BE2C (cell line): ENCODE measurements at places on chromosomes 2 and 18.

DNA sequence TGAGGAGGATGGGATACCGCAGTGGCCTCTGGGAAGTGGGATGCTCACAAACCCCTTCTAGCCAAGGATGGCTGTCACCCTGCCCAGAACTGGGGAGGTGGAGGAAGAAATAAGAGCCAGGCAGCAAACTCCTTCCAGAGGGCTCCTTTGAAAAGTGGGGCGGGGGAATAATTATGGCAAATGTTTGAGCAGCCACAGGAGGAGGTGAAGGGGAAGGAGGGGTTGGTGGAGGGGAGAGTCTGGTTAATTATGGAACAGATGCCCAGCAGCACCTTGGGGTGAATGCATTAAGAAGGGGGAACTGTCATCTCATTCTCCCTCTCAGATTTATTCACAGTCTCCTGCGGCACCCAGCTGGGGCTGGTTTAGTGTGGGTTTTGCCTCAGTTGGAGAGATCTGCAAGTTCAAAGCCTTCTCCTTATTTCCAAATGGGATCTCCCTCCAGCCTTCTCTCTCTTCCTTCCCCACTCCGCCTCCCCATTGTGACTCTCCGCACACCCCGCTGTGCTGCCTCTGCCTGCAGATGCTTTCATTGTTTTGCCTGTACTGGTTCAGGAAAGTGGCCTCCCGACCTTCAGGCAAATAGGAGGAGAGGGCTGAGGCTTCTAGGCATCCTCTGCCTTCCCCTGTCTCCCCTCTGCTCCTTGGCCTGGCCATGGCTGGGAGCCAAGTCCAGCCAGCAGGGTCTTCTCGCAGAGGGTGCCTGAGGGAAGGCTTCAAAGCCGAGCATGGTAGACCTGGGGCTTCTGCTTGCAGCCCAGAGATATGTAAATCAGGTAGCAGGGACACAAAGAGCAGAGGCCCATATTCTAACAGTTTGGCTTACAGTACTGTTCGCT is 457.2 kb upstream of the MEX3C start:
- no peak for DNase-seq

DNA sequence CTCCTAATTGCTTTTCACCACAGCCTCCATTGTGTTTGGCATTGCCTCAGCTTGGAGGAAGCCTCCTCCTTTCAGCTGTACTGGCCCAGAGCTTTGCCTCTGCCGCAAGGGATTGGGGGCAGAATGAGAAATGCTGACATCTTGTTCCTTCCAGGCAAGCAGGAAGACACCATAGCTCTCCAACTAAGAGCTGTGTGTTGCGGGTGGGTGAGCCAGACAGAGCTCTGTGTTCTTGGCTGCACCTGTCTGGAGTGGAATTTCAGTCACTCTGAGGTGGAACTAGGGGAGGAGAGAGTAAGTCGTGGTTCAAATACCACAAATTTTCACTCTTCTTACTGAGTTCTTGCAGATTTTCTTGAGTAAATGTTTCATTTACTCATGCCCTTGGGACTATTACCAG is 36.6 kb upstream of the KCNF1 start:
- DNase-seq = no peak

DNA sequence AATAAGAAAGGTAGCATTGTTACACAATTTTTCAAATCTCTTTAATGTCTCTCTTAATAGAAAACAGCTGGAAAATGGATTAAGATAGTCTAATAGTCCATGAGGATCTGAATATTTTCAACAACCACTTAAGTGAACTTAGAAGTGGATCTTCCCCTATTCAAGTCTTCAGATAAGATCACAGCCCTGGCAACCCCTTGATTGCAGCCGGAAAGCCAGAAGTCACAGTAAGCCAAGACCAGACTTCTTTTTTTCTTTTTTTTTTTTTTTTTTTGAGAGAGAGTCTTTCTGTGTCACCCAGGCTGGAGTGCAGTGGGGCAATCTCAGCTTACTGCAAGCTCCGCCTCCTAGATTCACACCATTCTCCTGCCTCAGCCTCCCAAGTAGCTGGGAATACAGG is 18.6 kb upstream of the ZC3H15 start:
- DNase-seq = no peak

DNA sequence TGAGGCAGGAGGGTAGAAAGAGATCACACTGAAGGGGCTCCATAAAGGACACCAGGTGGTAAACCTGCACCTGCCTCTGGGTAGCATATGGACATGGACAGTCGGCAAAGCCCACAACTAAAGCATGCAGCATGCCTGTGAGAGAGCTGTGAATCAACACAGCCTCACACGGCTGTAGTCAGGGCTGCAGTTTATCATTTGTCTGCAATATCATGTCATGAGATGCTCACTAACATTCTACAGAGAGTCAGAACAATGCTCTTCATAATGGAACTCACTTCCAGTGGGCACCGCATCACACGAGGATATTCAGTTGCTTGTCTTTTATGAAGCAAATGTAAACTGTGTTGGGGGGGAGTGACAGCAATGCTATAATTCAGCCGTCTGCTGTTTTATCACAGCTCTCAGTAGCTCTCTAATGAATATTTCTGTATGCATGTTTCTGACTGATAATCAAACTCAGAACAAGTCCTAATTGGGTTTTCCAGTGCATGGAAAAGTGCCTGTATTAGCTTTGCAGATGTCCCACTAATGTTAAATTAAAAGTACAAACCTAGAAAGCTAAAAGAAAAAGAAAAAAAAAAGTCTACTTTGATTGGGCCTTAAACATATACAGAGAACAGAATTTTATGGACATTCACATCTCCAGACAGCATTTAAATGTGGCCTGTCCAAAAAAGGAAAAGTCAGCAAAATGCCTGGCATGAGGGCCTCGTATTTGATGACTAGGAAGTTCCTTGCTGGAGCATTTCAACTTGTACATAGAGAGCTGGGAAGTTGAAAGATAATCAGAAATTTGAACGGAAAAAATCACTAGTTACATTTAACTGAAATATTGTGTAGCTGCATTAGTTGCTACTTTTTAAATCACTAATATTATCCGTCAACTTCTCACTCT is 406.1 kb upstream of the SOX11 start:
- no peak for DNase-seq

GRCh38 chr2:135037831-135038230 is 9.4 kb downstream of the MAP3K19 start:
- no peak for DNase-seq

DNA sequence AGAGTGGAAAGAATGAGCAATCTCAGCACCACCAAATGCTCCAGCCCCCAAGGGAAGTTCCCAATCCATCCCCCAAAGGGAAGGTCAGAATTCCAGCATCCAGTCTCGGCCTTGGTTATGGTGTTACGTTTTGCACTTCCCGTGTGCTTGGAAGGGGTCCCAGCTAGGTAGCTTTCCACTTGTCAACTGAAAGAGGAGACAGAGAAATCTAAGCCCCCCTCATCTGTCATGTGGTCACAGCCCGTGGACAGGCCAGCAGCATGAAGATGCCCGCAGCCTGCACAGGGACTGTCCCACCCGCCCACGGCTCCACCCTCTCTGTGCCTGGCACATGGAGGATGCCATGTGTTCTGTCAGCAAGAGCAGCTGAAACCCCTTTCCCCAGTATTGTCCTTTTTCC is 32.1 kb downstream of the RHOB start:
- DNase-seq = no peak

GRCh38 chr2:129101186-129101585 is 782.5 kb upstream of the HS6ST1 start:
- no peak for DNase-seq

GRCh38 chr2:64635976-64636911 is 17.5 kb downstream of the SERTAD2 start:
- no peak for DNase-seq

GRCh38 chr2:241873081-241873802 is 3.7 kb downstream of the RTP5 start:
- no peak for DNase-seq

DNA sequence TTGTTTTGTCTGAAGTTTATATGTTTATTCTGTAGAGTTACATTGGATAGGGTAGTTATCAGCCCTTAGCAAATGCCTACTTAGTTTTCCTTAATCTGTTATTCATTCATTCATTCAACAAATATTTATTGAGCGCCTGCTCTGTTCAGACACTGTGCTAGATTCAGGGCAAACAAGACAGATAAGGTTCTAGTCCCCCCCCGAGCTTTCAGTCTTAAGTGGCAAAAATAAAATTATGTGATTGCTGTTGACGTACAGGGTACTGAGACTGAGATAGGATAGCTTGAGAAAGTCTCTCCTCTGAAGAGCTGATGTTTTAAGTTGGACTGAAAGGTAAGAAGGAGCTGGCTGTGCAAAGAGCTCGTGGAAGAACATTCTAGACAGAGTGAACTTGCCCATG is 58.7 kb downstream of the CRIM1 start:
- no peak for DNase-seq

DNA sequence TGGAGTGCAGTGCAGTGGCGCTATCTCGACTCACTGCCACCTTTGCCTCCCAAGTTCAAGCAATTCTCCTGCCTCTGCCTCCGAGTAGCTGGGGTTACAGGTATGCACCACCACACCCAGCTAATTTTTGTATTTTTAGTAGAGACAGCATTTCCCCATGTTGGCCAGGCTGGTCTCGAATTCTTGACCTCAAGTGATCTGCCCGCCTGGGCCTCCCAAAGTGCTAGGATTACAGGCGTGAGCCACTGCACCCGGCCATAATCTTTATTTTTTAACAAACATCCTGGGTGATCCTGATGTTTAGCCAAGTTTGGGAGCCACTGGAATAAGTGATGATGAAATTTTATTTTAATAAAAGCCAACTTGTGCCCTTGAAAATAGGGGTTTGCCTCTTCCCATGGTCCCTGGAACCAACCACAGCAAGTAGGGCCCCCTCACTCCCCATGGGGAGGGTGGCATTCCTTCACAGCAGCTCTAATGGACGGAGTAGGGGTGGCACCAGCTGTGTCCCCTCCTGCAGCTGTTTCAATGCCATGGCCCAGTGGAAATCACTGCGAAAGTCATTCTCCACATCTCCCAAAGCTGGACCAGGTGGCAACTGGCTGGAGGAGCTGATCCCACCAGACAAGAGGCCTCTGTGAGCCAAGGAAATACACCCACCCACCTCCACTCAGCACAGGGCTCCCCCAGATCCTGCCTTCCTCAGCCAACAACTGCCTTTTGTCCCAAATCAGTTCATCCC is 194.8 kb downstream of the ZFP36L2 start:
- no peak for DNase-seq

DNA sequence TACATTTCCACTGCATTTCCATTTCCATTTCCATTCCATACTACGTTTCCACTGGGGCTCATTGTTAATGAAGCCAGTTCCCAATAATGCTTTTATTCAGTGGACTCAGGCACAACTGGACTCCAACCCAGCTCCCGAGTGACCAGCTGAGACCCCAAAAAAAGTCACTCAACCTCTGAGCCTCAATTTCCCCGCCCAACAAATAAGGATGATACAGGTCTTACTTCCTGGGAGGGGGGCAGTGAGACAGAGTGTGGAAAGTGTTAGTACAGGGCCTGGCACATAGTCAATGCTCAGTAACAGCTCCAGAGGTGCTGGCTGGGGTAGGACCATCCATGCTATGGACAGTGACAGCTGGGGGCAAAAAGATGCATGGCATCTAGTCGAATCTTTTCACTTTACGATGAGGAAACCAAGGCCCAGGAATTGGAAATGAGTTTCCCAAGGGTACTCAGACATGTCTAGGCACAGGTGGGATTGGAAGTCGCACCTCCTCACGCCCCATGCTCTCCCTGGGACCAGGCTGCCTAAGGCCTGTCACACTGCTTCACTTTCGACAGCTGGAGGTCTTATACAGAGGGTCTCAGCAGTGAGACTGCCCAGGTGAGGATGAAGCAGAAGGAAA is 226.5 kb downstream of the ANAPC1 start:
- no peak for DNase-seq

DNA sequence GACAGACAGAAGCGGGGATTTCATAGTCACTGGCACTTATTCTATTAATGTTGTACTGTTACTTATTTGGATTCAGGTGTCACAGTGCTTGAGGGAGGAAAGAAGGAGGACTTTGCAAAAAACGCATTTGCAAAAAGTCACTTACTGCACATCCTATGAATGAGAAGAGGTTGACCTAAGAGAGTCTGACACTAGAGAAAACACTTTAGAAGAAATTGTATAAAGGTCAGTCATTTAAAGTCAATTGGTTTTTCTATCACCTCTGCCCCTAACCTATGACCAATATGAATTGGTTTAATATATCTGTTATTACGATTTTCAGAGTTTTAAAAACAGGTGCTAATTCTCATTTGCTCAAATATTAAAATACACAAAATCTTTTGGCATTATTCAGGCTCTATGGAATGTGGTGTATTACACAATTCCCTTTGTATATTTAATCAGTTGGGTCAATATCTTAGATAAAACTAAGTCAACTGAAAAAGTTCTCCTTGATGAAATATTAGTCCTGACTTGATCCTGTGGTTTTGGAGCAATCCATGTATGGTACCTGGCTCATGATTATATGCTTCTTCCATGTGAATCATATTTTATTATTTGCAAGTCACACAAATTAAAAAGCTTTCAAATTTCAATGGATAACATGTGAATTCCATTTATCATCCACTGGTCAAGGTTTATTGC is 157.4 kb downstream of the CDH2 start:
- no peak for DNase-seq

DNA sequence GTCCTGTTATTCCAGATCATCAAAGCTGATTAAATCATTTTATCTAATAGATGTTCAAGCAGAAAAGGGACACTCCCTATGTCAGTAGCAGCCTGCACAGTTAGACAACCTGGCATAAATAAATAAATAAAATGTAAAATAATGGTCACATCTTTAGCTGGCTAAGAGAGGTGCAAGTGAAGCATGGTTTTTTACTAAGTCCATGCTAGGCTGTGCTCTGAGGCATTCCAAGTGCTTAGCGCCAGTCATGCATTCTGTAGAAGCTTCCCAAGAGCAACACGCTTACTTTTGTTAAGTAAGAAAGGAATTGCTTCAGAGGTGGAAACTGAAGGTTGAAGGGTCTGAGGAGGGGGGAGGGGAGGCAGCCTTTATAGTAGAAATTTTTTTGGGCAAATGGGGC is 351.2 kb downstream of the CDH2 start:
- DNase-seq = no peak

- no peak for DNase-seq
Measured at GRCh38 chr2:51013933-51014526, 17.9 kb downstream of the NRXN1 start.

GRCh38 chr18:22468554-22468891 is 50.8 kb upstream of the CTAGE1 start:
- no peak for DNase-seq

GRCh38 chr2:11764359-11764758 is 17.9 kb downstream of the LPIN1 start:
- DNase-seq = peak; percentile 89

GRCh38 chr2:214019229-214019972 is 391.5 kb upstream of the VWC2L start:
- no peak for DNase-seq

- DNase-seq = no peak
Measured at GRCh38 chr2:189798312-189799029, 14.2 kb downstream of the PMS1 start.

GRCh38 chr2:124180635-124181034 is 155.5 kb downstream of the CNTNAP5 start:
- DNase-seq = no peak

GRCh38 chr18:59695551-59695950 is 1.7 kb downstream of the CCBE1 start:
- no peak for DNase-seq

DNA sequence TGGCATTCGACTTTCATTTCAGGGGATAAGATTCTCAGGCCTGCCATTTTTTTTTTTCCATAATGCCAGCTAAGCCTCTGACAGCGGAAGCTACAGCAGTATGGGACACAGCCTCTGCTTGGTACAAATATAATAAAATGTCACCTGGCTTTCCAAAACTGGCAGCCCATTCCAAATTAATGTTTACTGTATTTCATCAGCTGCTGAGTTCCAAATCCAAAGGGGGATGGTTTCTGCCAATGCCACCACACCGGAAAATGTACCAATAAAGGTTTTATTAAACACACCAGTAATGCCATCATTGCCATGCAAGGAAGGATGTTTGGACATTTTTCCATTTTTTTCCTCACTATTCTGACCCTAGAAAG is 275.8 kb upstream of the CCDC68 start:
- no peak for DNase-seq
